ENCODE measurements at places on chromosomes 5 and 9. TPM values are rescaled to one million over a fixed set of nuclear protein-coding genes. Genes with fewer than 3 reads are reported as not detected.

- no peak for DNase-seq
Measured at GRCh38 chr5:135875567-135875966, 20.1 kb downstream of the IL9 start.

- DNase-seq: no peak
Measured at GRCh38 chr5:146644831-146645230, 128.8 kb upstream of the GPR151 start.

DNA sequence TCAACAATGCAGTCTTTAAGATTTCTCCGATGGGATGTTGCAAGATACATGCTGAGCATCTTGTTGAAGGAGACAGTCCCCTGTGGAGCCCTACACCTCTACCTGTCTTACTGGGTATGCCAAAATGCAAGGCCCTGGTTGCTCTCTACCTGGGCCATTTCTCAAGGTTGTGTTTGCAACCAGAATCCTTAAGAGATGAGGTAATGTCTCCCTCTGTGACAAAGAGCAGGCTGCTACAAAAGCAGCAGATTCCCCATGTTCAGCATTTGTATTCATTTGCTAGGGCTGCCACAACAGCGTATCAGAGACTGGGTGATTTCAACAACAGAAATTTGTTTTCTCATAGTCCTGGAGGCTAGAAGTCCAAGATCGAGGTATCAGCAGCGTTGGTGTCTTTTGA, 138.4 kb upstream of the RPS23 start:
- no peak for DNase-seq

DNA sequence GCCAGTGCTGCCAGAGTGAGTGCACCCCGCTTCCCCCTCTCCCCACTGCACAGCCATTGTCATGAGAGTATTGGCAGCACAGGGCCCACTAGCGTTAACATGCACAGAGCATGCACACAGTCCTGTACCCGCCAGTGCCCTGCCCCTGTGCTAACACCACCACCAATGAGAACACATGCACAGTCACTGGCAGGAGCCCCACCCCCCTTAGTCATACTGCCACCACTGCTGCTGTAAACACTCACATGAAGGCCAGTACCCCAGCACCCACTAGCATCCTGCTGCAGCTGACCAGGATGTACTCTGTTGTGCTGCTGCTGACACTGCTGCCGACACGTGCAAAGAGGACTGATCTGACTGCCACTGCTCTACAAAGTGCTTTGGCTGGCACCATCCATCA, 19.5 kb upstream of the RANBP6 start:
- DNase-seq: no peak

DNA sequence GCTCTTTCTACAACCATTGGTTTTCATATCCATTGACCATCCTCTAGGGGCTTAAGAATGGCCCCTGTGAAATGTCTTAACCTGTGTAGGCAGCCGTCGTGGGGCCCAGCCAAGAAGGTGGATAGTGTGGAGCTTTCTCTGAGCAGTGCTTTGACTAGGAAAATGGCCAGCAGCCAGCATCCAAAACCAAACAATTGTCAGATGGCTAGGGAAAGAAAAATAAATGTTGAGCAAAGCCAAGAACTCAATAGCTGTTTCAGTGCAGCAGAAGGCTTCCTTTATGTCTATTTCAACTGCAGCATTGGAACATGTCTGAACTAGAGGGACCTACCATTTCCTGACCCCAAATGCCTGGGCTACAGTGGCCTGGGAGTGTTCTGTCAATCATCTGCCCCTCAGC, 374.9 kb downstream of the TLE4 start:
- no peak for DNase-seq

DNA sequence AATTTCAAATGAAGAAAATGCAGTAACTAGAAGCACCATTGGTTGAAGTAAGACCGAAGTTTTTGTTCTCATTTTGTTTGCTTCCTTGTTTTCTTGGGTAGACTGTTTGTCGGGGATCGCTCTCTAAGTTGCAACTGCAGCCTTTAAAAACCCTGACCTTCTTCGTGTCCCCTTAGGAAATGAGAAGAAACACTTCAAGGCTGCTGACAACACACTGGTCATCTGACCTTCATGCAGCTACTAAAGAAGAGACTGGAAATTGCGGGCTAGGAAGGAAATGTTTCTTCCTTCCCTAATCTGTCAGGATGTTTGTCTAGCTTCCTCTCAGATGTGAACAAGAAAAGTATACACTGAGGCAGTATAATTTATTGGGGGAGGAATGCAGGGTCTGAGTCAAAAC, 50.7 kb upstream of the CHSY3 start:
- DNase-seq: no peak

- DNase-seq: no peak
Measured at GRCh38 chr5:132812123-132812765, 858 bp upstream of the SOWAHA start.

GRCh38 chr5:133470841-133471240, 141.5 kb downstream of the FSTL4 start:
- DNase-seq: no peak

GRCh38 chr9:93963969-93964368, 8.8 kb upstream of the BARX1 start:
- no peak for DNase-seq

DNA sequence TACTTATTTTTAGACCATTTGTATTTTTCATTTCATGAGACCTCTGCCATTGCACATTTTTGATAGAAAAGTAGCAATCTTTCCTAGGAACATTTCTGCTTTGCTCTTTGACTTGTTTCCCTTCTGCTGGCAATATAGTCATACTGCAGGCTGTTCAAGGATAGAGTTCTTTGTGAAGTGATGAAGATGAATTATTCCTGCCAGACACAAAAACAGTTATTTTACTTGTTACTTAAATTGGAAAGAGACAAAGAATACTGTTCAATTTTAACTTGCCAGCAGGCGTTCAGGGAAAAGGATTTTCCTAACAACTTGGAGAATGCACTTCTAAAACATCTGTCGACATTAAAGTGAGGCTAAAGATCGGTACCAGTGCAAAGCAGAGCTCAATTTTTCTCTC, 251.7 kb upstream of the ACTBL2 start:
- DNase-seq: no peak

GRCh38 chr9:81470864-81471263, 218.5 kb downstream of the TLE1 start:
- DNase-seq: no peak

- DNase-seq: no peak
Measured at GRCh38 chr5:43208658-43209057, 16.6 kb downstream of the NIM1K start.

DNA sequence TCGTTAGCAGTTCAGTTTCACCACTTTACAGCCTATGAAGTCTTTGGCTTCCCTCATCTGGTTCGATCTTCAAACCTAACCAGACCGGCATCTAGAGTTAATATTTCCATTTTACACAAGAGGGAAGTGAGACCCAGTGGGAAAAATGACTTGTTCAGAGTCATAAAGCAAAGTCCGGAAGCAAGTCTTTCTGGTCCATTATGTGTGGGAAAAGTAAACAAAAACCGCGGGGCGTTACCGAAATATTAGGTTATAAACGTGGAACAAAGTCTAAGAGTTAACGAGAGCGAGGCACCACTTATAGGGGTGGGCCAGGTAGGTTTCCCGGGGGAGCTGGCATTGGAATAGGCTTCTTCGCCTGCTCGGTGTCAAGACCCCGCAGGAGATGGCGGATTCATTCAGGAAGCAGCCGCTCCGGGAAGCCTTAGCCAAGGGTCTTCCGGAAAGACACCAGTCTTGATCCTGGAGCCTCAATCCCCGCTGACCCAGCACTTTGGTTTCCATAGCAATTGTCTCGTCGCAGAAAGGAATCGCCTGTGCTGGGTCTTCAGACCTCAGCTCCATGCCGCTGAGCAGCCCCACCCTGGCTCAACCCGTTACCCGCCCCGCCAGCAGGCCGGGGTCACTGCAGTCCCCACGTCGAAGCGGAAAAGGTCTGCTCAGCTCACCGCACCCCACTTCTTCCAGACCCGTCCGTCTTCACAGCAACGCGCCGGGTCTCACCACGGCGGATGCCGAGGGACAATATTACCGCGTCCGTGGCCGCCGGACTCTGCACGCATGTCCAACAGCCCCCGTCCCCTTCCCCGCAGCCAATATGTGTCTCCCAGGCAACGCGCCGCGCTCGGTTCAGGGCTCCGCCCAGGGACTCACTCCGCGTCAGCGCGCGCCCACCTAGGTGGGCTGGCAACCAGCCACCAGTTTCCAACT, at the start of gene C5orf52:
TSS of gene C5orf52 (plus strand) at position 872 of the 930 bp plus-strand sequence. CDS start 82 bp downstream, outside the sequence.
- DNase-seq: peak; percentile 34

- DNase-seq: no peak
Measured at GRCh38 chr5:58299256-58299655, 160.6 kb downstream of the PLK2 start.

GRCh38 chr5:78543292-78543691, 105.3 kb downstream of the LHFPL2 start:
- no peak for DNase-seq

DMRT2 gene
- total RNA-seq: not detected

GRAMD2B gene
- total RNA-seq: 12.3 TPM

IL3 gene
- not detected for total RNA-seq

FOXB2 gene
- not detected for total RNA-seq

LURAP1L gene
- 10.8 TPM for total RNA-seq

PRRT1B gene
- total RNA-seq: not detected

SLC36A3 gene
- total RNA-seq: not detected

N4BP3 gene
- 42.8 TPM for total RNA-seq

Data from glomerular endothelial cell (primary cell).